ENCODE measurements at places on chromosomes 5 and 9.

- DNase-seq: no peak
Observed at GRCh38 chr5:638501-639252, 26.5 kb downstream of the CEP72 start.

DNA sequence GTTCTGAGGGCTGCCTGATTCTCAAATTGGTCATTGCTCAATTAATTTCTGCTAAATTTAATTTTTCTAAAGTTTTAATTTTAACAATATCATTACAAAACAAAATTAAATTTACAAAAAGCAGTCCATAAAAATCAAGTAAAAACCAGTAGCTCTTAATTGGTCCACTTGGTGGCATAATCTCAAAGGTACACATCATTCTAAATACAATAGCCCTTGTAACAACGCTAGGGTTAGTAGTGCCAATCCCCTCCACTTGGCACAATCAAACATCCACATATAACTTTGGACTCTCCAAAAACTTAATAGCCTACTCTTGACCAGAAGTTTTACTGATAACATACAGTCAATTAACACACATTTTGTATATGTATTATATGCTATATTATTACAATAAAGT lies 1.9 kb upstream of the NDUFB6 start:
- no peak for DNase-seq

- DNase-seq: no peak
Observed at GRCh38 chr9:124939944-124940343, 939 bp downstream of the GOLGA1 start.

DNA sequence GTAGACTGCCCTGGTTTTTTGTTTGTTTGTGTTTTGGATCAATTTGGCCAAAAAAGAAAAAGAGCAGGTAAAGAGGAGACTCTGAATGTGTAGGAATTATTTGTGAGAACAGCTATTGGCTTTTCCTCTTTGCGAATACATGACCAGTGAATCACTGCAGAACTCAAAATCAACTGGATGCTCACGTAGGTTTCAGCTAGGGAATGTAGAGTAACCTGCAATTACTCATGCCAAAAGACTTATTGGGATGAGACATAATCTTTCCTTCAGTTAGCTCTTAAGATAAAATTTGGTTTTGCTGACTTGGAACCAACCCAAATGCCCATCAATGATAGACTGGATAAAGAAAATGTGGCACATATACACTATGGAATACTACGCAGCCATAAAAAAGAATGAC lies 348.0 kb downstream of the NPR3 start:
- no peak for DNase-seq

- DNase-seq: no peak
Observed at GRCh38 chr5:143024228-143024920, 254.2 kb downstream of the ARHGAP26 start.

- DNase-seq: peak; percentile 37
Observed at GRCh38 chr5:98927242-98927988, 1.4 kb downstream of the CHD1 start.

DNA sequence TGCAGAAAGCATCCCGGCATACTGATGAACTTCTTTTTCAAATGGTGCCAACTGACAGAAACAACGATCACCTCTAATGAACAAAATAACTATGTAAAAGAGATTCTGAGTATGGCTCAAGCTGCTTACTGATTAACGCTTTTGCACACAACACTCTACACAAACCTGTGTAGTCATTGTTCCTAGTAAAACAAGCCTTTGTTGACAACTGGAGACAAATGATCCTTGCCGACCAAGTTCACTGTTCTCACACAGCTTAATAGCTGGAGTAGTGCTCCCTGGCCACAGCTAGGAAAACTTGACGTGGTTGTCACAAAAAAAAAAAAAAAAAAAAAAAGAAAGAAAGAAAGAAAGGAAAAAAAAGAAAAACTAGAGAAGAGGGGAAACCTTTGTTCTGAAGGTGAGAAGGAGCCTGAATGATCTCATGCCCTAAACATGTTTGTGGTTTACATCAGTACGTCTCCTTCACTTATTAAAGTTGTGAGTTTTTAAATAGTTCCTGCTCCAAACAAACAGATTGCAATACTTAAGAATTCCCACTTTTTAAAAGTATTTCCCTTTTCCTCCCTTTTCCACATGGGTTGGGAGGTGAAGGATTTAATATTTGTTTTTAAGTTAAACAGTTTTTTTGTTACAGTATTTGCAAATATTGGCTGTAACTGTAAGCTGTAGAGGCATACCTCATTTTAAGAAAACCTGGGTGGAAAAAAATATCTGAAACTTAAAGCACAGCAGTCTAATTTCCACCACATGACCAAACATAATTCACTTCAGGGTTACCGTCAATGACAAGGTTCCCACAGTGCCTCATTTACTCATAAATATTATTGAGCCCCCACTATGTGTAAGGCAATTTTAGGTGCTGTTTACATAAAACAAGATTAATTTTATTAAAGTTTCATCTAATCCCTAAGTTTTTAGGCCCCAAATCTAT lies 63.7 kb downstream of the GLIS3 start:
- no peak for DNase-seq

DNA sequence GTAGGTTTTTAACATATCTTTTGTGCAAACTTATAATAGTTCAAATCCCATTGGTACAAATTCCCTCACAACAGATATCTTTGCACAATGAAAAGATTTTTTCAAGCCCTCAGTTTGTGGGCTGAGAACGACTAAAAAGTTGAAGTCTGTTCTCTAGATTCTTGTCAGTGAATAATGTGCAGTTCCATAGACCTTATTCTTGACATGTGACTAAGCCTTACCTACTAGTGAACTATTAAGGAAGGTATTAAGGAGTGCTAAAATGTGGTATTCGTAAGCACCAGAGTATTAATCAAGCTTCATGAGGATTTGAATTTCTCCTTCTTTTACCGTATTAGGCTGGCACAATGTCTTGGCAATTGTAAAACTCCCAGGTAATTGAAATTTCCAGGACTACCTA lies 205.6 kb upstream of the DMRTA1 start:
- no peak for DNase-seq

DNA sequence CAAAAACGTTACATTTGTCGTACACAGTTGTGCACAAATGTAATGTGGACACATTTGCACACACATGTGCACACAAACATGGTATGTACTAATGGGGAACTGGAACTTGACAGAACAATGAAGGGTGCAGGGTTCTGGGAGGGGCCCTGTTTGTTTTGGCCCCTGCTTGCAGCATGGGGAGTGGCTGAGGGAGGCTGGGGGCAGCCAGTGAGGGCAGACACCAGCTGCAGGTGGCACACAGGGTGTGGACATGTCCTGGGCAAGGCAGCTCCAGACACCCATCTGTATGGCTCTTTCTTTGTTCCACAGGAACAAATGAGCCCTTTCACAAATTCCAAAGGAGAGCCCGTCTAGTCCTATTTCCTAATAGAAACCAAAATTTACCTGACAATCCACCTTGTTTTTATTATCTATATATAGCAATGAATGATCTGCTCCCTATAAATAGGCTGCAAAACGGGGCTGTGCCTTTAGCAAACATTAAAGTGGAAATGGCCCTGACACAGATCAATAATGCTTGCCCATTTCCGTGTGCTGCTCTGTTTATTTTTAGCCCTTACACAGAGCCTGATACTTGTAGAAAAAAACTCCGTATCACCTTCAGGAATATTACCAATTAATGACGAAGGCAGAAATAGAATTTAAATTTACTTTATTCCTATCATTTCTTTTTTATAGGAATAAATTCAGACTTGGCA lies 26.4 kb downstream of the MARCHF3 start:
- DNase-seq: no peak

- DNase-seq: no peak
Observed at GRCh38 chr9:20405078-20405477, 217.2 kb downstream of the MLLT3 start.

GRCh38 chr5:125109293-125109692 lies 362.9 kb upstream of the ZNF608 start:
- DNase-seq: no peak

DNA sequence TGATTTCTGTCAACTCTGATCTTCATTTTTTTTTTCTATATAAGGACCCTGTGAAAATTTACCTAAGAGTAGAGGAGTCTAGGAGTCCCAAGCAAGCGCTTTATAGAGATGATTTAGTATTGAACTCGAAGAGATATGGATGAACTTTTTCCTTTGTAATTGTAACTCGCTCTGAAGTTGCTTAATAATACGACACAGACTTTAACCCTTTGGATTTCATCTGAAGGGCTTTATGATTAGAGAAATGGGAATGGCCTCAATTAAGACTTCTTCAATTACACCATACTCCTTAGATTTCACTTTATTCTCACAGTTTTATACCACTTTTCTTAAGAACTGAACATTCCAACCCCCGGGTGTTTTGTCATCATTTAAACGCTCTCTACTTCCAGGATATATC lies 647.7 kb downstream of the HTR1A start:
- DNase-seq: no peak
